ENCODE measurements at places on chromosomes 2 and 18. TPM values are rescaled to one million over a fixed set of nuclear protein-coding genes. Genes with fewer than 3 reads are reported as not detected.

Gene BCL11A
- total RNA-seq, result 92.7 TPM

Gene INHA
- 0.24 TPM for total RNA-seq

Gene TEKT4
- total RNA-seq, result not detected

GRCh38 chr2:133461484-133461883, 106.8 kb downstream of the NCKAP5 start:
- H3K27me3 ChIP-seq, result no peaks in the 10 kb centered on the region
- no peak overlapping the region for H3K4me3 ChIP-seq
- H3K4me1 ChIP-seq, result no peaks in the 10 kb centered on the region

GRCh38 chr2:190533968-190534309, 583 bp downstream of the NEMP2 start:
- H3K27ac ChIP-seq, result peak overlapping the region; percentile 44
- H3K36me3 ChIP-seq, result peaks cover 19% of the 10 kb centered on the region
- H3K4me1 ChIP-seq, result peaks cover 3% of the 10 kb centered on the region
- H3K4me3 ChIP-seq, result peak overlapping the region; percentile 88
- no peaks in the 10 kb centered on the region for H3K27me3 ChIP-seq
- DNase-seq, result no peak

DNA sequence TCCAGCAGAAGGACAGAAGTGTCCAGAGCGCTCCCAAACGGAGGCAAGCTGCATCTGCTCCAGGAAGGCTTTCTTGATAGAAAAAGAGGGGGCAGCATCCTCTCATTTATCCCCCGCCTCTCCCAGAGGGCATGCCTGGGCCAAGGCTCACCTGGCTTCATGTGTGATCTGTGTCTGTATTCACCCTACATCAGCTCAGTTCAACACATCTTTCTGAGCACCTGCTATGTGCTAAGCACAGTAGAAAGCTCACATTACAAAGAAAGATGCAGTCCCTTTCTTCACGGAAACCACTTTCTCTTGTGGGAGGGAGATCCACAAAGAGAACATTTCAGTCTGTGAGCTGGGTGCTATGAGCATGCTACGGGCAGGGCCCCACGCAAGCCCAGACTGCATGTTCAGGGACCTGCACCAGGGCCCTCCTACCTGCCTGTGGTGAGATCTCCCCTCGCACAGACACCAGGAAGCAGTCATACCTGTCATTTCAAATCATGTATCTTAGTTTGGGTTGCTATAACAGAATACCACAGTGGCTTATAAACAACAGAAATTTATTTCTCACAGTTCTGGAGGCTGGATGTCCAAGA, 90.7 kb downstream of the PDCL3 start:
- no peaks in the 10 kb centered on the region for H3K4me1 ChIP-seq
- H3K27ac ChIP-seq, result no peak overlapping the region
- DNase-seq, result no peak
- no peaks in the 10 kb centered on the region for H3K27me3 ChIP-seq
- peaks cover 6% of the 10 kb centered on the region for H3K36me3 ChIP-seq
- no peak overlapping the region for H3K4me3 ChIP-seq

DNA sequence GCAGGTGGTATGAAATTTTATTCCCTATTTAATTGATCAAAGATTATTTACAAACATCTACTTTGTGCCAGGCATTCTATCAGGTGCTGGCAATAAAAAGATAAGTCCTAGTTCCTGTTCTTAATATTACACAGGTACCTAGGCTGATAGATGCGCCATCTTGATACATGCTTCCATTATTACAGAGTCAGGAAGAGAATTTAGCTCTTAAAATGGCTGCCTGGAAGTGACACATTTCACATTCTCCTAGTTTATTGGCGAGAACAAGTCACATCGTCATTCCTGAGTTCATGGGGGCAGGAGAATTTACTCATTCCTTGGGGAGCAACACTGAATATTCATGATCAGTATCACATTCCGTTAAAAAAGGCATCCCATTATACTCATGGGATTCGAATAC, 1.1 kb upstream of the DARS1 start:
- peaks cover 2% of the 10 kb centered on the region for H3K4me1 ChIP-seq
- DNase-seq, result no peak
- H3K36me3 ChIP-seq, result peaks cover 15% of the 10 kb centered on the region
- H3K4me3 ChIP-seq, result no peak overlapping the region

GRCh38 chr2:9021563-9022211, 18.2 kb upstream of the MBOAT2 start:
- H3K27me3 ChIP-seq, result no peaks in the 10 kb centered on the region
- no peak overlapping the region for H3K4me3 ChIP-seq
- no peaks in the 10 kb centered on the region for H3K4me1 ChIP-seq
- no peak overlapping the region for H3K27ac ChIP-seq
- no peak for DNase-seq

- no peaks in the 10 kb centered on the region for H3K36me3 ChIP-seq
- no peak for DNase-seq
- no peaks in the 10 kb centered on the region for H3K27me3 ChIP-seq
Measured at GRCh38 chr2:232137356-232138147, 176.0 kb downstream of the DIS3L2 start.

GRCh38 chr2:3604207-3604877, 9.4 kb downstream of the COLEC11 start:
- no peaks in the 10 kb centered on the region for H3K4me1 ChIP-seq
- no peak overlapping the region for H3K27ac ChIP-seq
- no peaks in the 10 kb centered on the region for H3K27me3 ChIP-seq
- no peak overlapping the region for H3K4me3 ChIP-seq
- H3K36me3 ChIP-seq, result no peaks in the 10 kb centered on the region
- no peak for DNase-seq

DNA sequence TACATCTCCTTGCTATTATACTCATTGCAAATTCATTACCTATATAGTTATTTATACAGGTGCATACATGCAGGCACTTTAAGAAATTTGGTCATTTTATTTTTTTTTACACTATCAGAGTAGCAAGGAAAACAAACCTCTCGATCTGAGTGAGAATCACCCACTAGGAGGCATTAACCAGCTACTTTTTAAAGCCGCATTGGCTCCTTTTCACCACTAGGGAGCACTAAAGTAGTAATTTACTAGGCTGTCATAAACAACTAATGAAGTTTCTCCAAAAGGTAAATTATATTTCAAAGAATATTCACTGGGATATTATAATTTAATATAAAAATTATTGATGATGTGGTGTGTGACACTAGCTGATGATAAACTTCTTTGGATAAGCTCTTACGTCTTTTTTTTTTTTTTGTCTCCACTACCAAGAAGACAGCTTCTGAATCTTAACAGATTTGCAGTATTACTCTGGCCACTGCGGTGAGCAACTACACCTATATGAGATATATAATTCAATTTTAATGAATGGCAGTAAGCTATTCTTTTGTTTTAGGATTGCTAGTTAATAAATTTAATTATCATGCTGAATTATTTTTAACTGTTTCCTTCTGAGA, 101.9 kb downstream of the NOL4 start:
- no peak overlapping the region for H3K27ac ChIP-seq
- H3K27me3 ChIP-seq, result no peaks in the 10 kb centered on the region
- no peak overlapping the region for H3K4me3 ChIP-seq
- H3K36me3 ChIP-seq, result no peaks in the 10 kb centered on the region
- DNase-seq, result peak; percentile 33

DNA sequence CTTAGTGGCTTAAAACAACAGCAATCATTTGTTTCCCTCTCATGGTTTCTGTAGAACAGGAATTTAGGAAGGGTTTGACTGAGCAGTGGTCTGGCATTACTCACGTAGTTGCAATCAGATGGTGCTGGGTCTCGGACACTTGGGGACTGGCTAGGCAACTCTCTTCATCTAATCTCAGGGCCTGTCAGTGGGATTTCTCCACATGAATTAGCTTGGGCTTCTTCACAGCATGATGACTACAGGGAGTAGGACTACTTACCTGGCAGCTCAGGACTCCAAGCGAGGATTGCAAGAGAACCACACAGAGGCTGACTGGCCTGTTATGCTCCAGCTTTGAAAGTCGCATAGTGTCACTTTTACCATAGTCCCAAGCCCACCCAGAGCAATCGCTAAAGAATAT, 125.1 kb downstream of the TTC27 start:
- H3K27ac ChIP-seq, result no peak overlapping the region
- H3K4me1 ChIP-seq, result no peaks in the 10 kb centered on the region
- H3K4me3 ChIP-seq, result no peak overlapping the region
- H3K36me3 ChIP-seq, result peaks cover 7% of the 10 kb centered on the region
- no peaks in the 10 kb centered on the region for H3K27me3 ChIP-seq
- no peak for DNase-seq

GRCh38 chr18:74289137-74289536, 2.6 kb downstream of the CYB5A start:
- no peaks in the 10 kb centered on the region for H3K36me3 ChIP-seq
- no peak overlapping the region for H3K27ac ChIP-seq
- H3K4me1 ChIP-seq, result peaks cover 18% of the 10 kb centered on the region
- peak overlapping the region; percentile 5 for H3K4me3 ChIP-seq

- H3K4me3 ChIP-seq, result no peak overlapping the region
- H3K4me1 ChIP-seq, result no peaks in the 10 kb centered on the region
- no peak for DNase-seq
- no peak overlapping the region for H3K27ac ChIP-seq
- no peaks in the 10 kb centered on the region for H3K27me3 ChIP-seq
Measured at GRCh38 chr2:191082321-191082720, 68.3 kb upstream of the STAT1 start.

GRCh38 chr18:65287652-65288051, 463.2 kb upstream of the CDH7 start:
- no peak overlapping the region for H3K4me3 ChIP-seq
- no peak for DNase-seq
- no peak overlapping the region for H3K27ac ChIP-seq

GRCh38 chr2:128663371-128664050, 344.8 kb upstream of the HS6ST1 start:
- DNase-seq, result no peak
- H3K4me3 ChIP-seq, result no peak overlapping the region
- no peaks in the 10 kb centered on the region for H3K36me3 ChIP-seq
- H3K27ac ChIP-seq, result no peak overlapping the region
- H3K27me3 ChIP-seq, result no peaks in the 10 kb centered on the region
- peaks cover 2% of the 10 kb centered on the region for H3K4me1 ChIP-seq

DNA sequence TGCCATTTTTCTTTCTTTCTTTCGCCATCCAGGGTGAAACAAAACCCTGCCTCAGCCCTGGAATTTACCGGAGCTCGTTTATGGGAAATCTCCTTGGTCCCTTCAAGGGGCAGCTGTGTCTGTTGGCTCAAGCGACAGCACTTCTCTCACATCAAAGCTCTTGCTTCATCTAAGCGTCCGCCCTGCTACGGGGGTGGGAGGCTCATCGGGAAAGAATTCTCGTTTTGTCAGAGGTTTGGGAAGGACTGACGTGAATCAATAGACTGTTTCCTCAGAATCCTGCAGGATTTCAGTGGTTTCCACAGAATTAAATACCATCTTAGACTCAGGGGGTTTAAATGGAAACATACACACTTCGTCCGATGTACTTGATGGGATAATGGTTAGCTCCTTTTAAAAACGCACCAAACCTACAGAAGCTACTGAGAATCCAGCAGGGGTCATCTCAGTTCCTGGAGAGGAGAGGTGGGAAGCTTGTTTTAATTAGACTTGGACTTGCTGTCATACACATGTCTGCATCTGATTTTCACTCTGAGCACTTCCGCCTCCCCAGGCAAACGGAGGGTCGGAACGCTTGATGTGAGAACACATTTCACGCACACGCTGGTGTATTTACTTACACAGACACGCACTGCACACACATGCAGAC, 91.6 kb downstream of the ASB1 start:
- no peak overlapping the region for H3K4me3 ChIP-seq
- no peaks in the 10 kb centered on the region for H3K27me3 ChIP-seq
- no peak overlapping the region for H3K27ac ChIP-seq
- no peak for DNase-seq

DNA sequence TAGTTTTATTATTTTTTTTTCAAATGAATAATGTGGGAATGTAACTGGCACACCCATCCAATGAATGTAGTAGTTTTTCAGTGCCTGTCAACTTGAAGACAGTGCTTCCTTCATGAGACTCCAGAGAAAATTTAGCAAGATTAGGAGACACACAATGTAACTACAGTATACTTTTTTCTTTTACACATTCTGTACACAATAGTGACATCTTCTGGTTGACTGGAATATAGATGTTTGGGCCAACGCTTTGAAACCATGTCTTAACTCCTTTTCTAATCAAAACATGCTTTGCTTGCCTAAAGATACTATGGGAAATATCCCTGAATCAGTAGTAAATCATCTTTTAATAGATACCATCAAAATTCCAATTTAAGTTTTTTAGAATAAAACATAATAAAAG, 229.5 kb upstream of the ZC3H15 start:
- H3K27me3 ChIP-seq, result no peaks in the 10 kb centered on the region
- H3K4me1 ChIP-seq, result no peaks in the 10 kb centered on the region
- peaks cover 5% of the 10 kb centered on the region for H3K36me3 ChIP-seq
- H3K4me3 ChIP-seq, result no peak overlapping the region
- no peak for DNase-seq
- H3K27ac ChIP-seq, result no peak overlapping the region

DNA sequence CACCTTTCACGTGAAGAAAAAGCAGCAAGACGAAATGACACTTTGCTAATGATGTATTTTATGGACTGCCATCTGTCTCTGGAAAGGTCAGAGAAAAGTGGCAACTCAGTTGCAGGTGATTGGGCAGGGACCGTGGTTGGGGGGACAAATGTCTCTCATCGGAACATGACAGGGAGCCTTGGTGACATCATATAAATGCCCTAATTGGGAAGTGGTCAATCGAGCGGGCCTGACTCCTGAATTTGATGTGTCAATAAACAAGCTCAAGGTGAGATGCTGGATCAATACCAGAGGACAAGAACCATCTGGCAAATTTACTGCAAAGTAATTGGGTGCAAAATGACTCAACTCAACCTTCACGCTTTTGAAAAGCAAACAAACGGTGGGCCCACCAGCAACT, 151.9 kb upstream of the SKOR2 start:
- no peak overlapping the region for H3K4me3 ChIP-seq
- H3K27me3 ChIP-seq, result no peaks in the 10 kb centered on the region

DNA sequence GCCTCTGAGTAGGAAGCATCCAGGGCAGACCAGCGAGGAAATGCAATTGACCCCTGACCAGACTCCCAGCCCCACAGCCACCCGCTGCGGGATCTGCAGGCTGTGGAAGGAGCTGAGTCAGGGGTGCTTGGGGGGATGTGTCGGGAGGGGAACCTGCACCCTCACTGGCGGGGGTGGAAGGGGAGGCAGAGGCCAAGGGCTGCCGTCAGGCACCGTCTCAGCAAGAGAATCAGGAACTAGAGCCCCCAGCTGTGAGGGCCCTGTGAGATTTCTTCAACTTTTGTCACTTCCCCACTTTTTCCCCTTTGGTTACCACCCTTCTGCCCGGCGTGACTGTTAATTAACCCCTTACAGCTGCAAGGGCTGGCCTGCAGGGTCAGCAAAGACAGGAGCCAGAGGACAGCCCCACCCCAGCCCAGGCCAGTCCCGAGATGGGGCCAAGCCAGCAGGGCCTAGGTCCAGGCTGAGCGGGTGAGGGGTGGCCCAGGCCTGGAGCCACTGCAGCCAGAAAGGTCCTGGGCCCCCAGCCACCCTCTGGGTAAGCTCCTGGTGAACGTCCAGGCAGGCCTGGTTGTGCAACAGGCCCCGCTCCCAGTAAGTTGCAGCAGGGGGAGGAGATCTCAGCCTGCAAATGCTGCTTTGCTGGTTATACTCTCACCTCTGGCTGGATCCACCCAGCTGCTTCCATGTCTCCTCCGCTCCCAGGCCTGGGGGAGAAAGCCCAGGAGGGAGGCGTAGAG, 147.0 kb upstream of the ID2 start:
- H3K36me3 ChIP-seq, result peaks cover 6% of the 10 kb centered on the region
- no peaks in the 10 kb centered on the region for H3K27me3 ChIP-seq
- no peak for DNase-seq
- no peaks in the 10 kb centered on the region for H3K4me1 ChIP-seq
- no peak overlapping the region for H3K4me3 ChIP-seq
